ENCODE measurements at places on chromosomes 3 and 15.

- DNase-seq = no peak
These were observed 8.2 kb downstream of the LARP6 start for GRCh38 chr15:70845602-70846360.

GRCh38 chr15:77096541-77096940 lies 25.6 kb upstream of the TSPAN3 start:
- DNase-seq = no peak

DNA sequence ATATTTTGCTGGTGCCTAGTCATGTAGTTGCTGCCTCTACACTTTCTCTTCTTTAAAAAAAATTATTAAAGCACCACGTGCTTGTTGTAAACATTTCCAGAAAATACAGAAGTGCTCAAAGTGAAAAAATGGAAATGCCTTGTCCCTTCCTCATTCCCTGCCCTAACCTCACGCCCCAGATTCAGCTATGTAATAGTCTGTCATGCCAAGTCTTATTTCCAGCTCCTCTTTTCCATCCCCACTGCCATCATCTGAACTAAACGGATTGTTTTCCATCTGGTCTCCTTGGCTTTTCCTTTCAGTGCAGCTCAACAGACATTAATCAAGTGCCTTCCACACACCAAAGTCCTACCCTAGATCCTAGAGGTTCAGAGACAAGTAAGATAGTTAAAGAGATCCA lies 15.5 kb downstream of the ZNF774 start:
- DNase-seq = no peak

DNA sequence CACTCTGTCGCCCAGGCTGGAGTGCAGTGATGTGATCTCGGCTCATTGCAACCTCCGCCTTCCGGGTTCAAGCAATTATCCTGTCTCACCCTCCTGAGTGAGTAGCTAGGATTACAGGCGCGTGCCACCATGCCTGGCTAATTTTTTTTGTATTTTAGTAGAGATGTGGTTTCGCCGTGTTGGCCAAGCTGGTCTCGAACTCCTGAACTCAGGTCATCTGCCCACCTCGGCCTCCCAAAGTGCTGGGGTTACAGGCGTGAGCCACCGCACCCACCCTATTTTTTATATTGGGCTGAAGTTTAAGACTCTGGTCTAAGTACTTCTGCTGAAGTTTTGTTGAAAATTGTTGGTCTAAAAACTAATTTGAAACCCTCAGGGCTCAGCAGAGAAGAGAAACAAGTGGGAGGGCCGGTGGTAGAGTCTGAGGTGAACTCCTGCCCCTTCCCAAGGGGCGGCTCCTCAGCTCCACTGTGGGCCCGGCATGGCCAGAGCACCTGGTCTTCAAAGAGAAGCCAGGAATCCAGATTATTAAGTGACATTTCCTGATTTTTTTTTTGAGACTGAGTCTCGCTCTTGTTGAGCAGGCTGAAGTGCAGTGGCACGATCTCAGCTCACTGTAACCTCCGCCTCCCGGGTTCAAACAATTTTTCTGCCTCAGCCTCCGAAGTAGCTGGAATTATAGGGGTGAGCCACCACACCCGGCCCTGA lies 4.0 kb downstream of the HDAC11 start:
- DNase-seq = no peak

All from GDM1 (cell line).